Calu3 (cell line): ENCODE measurements at places on chromosomes 11 and 22.

GRCh38 chr11:35134403-35135148, 4.4 kb upstream of the CD44 start:
- no peak for DNase-seq

DNA sequence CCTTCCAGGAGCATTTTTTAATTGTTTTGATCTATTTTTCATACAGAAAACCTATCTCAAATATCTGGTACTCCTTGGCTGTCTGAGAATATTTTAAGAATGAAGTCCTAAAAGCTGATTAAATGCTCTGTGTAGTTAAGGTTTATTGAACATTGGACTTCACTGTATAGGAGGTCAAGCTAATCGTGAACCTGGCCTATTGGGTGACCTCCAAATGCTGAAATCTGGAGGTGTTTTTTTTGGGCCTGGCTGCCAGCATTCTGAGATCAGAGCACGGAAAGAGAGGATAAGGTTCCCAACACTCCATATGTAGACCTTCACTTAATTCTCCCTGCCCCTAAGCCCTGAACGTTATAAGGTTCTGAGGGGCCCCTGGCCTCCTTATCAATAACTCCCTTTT, 8.3 kb downstream of the IL17RA start:
- no peak for DNase-seq

- DNase-seq, result no peak
Measured at GRCh38 chr11:74279256-74279655, 32.2 kb downstream of the P4HA3 start.

- no peak for DNase-seq
Measured at GRCh38 chr11:110069158-110069737, 23.9 kb upstream of the ZC3H12C start.

- DNase-seq, result no peak
Measured at GRCh38 chr11:61157743-61158142, 3.5 kb downstream of the VPS37C start.

DNA sequence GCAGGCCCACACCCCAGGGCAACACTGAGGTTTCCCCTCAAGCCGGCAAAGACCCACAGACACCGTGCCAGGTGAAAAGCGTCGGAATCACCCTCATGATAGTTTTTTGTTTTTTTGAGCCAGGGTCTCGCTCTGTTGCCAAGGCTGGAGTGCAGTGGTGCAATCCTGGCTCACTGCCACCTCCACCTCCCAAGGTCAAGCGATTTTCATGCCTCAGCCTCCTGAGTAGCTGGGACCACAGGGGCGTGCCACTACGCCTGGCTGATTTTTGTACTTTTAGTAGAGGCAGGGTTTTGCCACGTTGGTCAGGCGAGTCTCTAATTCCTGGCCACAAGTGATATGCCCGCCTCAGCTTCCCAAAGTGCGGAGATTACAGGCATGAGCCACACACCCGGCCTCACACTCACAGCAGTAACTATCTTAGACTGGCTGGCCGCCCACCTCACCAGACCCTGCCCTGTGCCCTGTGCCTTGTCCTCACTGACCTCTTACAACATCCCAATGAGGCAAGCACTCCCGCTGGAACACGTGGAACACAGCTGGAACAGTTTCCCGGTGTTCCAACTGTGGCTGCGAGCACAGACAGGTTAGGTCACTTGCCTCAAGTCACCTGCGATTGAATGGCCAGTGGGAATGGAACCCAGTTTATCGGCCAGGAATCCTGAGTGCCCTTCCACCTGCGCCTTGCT, 21.1 kb downstream of the LRRC10B start:
- no peak for DNase-seq

DNA sequence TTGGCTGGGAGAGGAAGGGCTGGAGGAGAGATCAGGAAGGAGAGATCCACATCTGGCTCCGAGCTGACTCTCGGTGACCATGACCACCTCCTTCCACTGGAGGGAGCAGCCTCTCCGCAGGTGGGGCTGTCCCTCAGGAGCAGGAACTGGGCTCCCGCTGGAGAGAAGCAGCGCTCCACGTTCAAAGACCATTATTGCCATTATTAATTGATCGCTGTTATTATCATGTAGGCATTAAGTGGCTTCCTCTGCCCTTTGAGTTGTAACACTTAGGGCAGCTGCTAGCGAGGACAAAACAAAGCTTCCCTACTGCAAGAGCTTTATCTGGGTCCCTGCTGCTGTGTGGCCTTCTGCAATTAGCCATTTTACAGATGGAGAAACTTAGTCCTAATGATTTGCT, 251.9 kb downstream of the ST3GAL4 start:
- DNase-seq, result peak; percentile 67

- no peak for DNase-seq
Measured at GRCh38 chr11:88435415-88435814, 97.9 kb upstream of the CTSC start.

DNA sequence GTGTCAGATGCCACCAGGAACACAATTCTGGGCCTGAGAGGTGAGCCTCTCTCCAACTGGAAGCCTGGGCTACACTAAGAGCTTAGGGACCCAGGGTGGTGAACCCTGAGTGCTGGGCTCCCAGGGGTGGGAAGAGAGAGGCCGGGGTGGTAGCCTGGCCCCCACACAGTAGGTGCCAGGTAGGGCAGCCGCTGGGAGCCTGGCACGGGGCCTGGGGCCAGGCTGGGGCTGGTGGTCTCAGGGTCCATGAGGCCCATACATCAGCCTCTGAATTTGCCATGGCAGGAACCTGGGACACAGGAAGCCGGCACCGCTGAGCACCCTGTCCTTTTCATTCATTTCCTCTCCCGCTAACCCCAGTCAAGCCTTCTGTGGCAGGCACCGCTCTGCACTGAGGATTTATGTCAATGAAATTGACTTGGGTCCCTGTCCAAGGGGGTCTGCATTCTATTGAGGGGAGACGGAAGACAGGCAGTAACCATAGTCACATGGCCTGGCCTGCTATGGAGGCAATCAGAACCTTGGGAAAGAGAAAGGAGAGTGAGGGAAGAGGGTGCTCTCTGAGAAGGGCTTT, 8.6 kb downstream of the MYEOV start:
- no peak for DNase-seq

DNA sequence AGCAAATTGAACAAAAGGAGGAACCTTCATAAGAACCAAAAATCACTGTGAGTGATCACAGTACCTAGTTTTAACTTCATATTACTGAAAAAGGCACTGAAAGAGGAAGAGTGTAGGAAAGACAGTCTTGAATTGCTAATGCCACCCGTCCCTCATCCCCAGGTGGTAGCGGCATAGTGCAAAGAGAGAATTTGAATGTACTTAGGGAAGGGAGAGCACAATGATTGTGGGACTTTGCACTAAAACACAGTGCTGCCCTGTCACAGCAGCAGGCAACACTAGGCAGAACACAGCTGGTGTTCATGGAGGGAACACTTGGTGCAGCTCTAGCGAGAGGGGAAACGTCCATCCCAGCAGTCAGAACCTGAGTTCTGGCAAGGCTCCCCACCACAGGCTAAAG, 716.3 kb upstream of the ANO5 start:
- DNase-seq, result no peak

- DNase-seq, result no peak
Measured at GRCh38 chr11:69546735-69547370, 65.4 kb downstream of the LINC01488 start.

DNA sequence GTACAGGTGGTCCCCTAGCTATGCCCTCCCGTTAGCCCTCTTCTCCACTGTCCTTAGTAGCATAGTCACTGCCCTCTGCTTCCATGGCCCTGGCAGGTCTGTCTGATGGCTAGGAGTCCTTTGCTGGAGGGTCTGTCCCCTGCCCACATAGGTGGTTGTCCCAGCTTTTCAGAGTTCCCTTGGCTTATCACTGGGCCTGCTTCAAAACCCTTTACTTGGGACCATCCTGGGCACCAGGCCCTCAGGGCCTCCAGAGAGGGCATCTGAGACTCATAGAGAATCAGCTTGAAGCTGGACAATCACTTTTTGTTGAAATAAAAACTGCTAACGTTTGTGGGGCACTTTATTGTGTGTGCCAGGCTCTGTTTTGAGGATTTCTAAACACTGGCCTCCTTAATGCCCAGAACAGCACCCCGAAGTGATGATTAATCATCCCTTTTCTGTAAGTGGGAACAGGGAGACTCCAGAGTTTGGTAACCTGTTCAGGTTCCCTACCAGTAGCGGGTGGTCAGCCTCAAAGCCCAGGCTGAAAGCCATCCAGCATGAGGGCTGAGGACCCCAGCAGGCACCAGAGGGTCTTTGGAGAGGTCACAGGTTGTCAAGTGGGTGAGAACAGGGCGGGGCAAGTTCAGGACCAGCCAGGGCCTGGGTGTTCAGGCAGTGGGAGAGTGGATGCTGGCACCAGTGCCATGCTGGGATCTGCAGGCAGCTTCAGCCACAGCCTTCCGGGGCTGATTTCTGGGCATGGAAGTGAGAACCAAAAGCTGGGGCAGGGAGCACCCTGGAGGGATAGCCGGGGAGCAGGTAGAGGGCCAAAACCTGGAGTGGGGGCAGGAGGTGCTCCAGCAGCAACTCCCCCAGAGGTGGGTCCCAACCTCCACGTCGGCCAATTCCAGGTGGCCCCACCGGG, 495 bp upstream of the KCNK4 start:
- DNase-seq, result no peak

DNA sequence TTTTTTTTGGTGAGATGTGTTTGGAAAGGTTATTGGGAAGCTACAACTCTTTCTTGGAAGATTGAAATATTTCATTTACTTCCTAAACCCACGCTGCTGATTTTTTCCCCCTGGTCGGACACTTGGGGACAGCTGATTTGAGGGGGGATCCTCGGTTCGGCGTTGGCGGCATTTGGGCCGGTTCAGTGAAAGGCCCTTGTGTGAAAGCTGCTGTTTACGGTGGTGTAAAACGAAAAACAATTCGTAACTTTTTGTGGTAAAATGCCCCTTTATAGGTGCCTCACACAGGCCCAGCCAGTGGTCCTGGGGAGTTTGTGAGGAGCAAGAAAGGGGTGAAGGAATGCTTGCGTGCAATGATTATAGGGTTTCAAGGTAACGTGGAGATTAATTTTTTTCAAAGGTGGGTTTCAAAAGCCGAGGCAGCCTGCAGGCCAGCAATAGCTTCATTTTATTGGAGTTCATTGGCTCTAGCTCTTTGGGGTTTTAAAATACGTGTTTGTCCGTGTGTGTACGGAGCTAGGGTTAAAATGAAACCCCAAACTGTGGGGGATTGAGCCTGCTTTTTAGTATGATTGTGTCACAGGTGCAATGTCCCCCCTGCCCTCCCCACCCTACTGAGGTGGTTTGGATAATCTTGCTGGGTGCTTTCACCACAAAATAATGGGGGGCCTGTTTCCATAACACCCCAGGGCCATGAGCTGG, 77.2 kb upstream of the PPARA start:
- no peak for DNase-seq

GRCh38 chr11:12889243-12889642, 119.9 kb upstream of the RASSF10 start:
- DNase-seq, result no peak

GRCh38 chr11:103317118-103317517, 207.9 kb downstream of the DYNC2H1 start:
- DNase-seq, result no peak

- no peak for DNase-seq
Measured at GRCh38 chr22:49765091-49765771, 62.4 kb downstream of the BRD1 start.

GRCh38 chr11:116701297-116701801, 71.4 kb downstream of the BUD13 start:
- DNase-seq, result no peak

GRCh38 chr11:15585602-15586331, 471.0 kb downstream of the INSC start:
- DNase-seq, result no peak

DNA sequence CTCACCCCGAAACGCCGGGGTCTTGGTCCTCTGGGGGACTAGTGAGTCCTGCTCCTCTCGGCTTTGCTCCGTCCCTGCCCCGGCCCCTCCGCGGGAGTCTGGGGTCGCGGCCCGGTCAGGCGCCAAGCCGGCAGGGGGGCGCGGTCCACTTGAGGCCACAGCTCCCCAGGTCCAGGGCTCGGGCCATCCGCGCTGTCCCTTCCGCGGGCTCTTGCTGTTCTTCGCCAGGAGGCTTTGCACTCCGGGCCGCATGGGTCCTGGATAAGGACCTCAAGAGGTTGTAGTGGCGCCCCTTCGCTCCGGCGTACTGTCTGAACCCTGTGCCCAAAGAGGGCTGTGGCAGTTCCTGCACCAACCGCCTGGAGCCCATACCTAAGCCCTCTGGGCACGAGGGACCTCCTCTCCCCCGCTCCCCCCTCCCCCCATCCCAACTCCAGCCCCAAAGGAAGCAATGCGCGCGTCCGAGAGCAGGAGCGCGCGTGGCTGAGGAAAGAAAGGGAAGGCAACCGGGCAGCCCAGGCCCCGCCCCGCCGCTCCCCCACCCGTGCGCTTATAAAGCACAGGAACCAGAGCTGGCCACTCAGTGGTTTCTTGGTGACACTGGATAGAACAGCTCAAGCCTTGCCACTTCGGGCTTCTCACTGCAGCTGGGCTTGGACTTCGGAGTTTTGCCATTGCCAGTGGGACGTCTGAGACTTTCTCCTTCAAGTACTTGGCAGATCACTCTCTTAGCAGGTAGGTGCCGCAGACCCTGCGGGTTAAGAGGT, at the start of gene ADM:
TSS of gene ADM (plus strand) at position 579 of the 767 bp plus-strand sequence. CDS start 628 bp downstream, outside the sequence.
- peak; percentile 75 for DNase-seq

DNA sequence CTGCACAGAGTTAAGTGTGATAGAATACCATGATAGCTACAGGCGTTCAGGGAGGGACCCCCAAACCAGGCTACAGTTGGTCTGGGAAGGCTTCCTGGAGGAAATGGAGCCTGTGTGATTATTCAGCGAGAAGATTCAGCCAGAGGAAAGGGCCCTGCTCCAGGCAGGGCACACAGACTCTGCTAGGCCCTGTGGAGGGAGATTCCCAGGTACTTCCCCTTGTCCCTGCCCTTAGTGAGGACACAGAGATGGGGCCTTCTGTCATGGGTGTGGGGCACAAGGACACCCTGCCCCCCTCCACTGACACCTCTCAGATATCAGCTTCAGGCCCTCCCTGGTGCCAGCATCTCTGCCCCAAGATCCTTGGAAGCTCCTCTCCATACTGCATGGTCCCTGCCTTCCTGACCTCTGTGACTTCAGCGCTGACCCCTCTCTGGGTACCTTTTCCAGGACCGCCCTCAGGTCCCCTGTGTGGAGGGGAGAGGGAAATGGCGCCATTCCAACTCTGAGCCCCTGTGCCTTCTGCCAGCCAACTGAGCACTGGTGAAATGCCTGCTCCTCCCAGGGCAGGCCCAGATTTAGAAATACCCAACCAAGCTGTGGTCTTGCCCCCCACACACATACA, 12.6 kb upstream of the POU2F3 start:
- DNase-seq, result no peak

DNA sequence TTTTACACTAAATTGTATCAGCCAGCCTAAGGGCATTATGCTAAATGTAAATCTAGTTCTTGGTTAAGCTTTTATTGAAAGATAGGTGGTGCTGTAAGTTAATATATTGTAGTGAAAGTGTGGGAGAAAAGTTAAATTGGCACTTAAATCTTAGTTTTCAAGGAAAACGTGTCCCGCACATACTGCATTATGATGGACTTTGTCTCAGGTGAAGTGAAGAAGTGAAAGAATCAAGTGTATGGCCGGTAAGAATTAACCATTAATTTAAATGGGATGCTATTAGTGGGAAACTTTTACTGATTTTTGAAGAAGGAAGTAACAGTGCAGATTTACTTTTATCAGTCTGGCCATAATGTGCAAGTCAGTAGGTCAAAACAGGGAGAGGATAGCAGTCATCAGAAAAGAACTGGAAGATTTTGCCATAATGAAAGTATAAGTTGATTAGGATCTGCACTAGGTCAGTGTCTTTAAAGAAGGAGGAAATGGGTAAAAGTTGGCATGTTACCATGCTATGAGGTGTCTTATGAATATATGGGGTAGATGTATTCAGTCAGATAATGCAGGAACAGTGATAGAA, 81.6 kb downstream of the PDHX start:
- DNase-seq, result no peak
